ENCODE measurements at places on chromosomes 3 and 15. TPM values are rescaled to one million over a fixed set of nuclear protein-coding genes. Genes with fewer than 3 reads are reported as not detected.

- peak; percentile 91 for DNase-seq
- H3K36me3 ChIP-seq = no peaks in the 10 kb centered on the region
- no peak overlapping the region for H3K4me3 ChIP-seq
- no peaks in the 10 kb centered on the region for H3K27me3 ChIP-seq
These were observed 130.6 kb downstream of the SMAD6 start for GRCh38 chr15:66832664-66833063.

DNA sequence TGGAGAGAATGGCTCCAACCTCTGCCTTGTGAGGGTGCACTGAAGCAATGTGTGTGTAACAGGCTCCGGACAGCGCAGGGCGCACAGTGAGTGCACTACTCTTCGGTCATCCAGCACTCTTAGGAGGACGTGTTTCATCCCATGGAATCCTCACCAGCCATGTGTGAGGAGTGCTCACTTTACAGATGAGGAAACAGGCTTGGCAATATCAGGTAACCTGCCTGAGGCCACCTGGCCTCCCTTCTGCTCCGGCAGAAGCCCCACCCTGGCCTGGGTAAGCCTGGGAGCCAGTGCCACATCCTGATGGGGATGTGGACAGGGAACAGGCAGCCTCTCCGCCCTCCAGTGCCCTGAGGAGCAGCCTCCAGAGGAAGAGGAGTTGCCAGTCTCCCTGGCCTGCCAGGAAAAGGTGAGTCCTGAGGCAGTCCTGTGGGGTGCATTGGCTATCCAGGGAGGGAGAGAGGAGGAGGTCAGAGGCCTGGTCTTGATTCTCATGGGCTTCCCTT lies 39.4 kb upstream of the LIMD1 start:
- H3K4me1 ChIP-seq = peaks cover 33% of the 10 kb centered on the region
- H3K4me3 ChIP-seq = no peak overlapping the region

DNA sequence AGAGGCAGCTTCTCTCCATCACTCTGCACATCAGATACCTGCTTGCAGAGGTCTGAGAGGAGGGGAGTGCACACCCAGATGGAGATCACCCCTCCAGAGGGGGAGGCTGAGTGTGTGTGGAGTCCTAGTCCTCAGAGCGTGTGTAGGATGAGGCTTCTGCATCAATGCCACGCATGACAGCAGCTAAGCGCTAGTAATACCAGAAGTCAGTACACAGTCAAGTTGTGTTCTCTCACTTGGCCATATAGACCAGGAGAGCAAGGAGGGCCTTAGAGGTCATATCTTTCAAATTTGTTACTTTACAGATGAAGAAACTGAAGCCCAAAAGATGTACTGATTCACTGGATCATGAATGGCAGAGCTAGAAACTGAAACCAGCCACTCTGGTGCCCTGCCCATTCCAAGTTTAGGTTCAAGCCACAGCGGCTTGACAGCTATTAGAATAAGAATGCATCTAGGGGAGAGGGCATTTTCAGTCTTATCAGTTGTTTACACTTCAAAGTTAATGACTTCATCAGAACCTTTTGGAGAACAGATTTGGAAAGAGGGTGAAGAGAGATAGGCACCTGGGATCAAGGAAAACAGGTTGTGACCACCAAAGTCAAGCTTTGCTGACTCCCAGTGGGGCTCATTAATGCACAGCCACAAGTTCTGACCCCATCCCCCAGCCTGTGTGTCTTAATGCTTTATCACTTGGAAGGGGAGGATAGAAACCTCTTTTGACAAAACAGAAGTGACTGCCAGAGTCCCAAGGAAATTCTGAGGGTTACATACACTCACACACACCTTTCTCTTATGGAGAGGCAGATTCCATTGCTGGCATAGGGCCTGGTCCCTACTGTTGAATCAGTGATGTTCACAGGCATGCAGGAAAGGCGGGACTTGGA lies 310.3 kb downstream of the CHST2 start:
- H3K27me3 ChIP-seq = no peaks in the 10 kb centered on the region
- no peaks in the 10 kb centered on the region for H3K4me1 ChIP-seq
- H3K4me3 ChIP-seq = no peak overlapping the region
- no peak overlapping the region for H3K27ac ChIP-seq
- no peaks in the 10 kb centered on the region for H3K36me3 ChIP-seq
- no peak for DNase-seq

DNA sequence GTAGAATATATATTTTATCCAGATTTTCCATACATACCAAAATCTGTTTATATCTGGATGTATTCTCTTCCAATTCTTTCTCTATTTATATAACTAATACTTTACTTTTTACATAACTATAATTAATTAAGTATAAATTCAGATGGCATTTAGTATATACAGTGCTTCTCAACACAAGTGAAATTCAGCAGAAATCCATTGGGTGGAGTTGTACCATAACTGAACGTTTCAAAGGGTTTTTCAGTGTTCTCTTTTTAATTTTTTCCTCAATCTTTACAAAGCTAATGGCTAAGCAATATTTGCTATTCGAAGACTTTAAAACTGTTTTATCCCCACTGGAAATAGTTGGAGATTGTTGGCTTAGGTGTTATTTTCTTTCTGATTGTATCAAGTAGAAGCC lies 13.9 kb upstream of the ZBBX start:
- no peak overlapping the region for H3K27ac ChIP-seq
- no peaks in the 10 kb centered on the region for H3K27me3 ChIP-seq
- no peaks in the 10 kb centered on the region for H3K4me1 ChIP-seq
- no peak overlapping the region for H3K4me3 ChIP-seq
- H3K36me3 ChIP-seq = no peaks in the 10 kb centered on the region

DNA sequence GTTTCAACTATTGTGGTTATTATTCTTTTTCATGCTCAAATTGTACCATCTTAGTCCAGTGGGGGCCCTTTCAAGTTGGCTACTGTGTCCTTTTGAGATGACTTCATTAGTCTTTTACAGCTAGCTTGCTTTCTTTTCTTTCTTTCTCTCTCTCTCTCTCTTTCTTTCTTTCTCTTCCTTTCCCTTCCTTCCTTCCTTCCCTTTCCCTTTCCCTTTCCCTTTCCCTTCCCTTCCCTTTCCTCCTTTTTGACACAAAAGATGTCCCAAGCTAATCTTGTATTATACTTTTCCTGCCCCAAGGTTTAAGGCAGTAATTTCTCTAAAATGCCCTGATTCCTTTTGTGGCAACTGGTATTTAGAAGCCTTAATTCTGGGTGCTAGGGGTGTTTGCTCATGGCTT lies 213.0 kb upstream of the TBC1D5 start:
- DNase-seq = no peak
- H3K4me1 ChIP-seq = no peaks in the 10 kb centered on the region
- H3K4me3 ChIP-seq = no peak overlapping the region
- peaks cover 24% of the 10 kb centered on the region for H3K27me3 ChIP-seq
- no peak overlapping the region for H3K27ac ChIP-seq
- no peaks in the 10 kb centered on the region for H3K36me3 ChIP-seq

DNA sequence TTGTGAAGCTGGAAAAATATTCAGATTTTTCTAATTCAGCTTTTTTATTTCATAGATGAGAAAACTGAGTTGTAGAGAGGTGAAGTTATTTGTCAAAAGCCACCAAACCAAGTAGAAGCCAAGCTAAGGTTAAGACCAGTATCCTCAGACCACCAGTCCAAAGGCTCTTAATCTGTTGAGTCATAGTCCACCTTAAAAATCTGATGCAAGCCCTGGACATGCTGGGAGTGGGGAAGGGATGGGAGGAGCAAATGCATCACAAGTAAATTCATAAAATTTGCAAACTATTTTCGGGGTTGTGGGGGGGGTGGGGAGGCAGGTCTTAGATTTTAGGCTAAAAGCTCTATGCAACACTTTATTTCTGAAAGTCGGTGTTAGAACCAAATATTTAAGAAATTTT lies 307.7 kb upstream of the SEMA6D start:
- no peak for DNase-seq
- H3K4me1 ChIP-seq = no peaks in the 10 kb centered on the region
- no peak overlapping the region for H3K27ac ChIP-seq

DNA sequence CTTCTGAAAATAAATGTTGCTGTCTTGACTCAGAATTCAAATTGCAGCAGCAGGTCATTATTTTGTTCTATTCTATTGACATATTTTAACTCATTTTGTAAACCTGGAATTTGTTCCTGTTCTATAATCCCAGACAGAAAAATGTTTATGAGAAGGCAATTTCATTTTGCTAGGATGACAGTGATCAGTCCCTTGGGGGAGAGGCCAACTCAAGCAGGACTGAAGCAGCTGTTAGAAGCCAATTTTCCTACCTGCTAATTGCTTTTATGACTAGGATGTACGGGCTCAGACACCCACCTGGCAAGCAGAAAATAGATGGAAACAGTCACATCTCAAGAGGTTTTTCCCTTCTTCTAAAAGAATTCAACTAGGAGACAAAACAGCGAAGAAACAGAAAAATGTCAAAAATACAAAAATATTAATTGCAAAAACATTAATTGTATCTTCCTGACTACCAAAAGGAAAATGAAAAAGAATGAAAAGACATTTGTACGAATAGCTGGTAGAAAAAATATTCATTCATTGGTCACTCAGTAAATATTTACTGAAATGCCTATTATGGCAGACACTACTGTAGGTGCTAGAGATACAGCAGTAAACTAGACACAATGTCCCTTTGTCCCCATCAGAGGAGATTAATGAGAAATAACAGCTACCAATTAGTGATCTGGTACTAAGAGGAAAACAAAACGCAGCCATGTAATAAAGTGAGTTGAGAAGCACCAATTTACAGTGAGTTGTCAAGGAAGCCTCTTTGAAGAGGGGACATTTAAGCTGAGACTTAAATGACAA lies 73.5 kb downstream of the PEAK1 start:
- no peak for DNase-seq
- peaks cover 16% of the 10 kb centered on the region for H3K36me3 ChIP-seq
- H3K4me3 ChIP-seq = no peak overlapping the region
- peaks cover 7% of the 10 kb centered on the region for H3K4me1 ChIP-seq

- H3K27me3 ChIP-seq = no peaks in the 10 kb centered on the region
- peaks cover 26% of the 10 kb centered on the region for H3K4me1 ChIP-seq
- no peak for DNase-seq
These were observed 662.0 kb upstream of the CCDC54 start for GRCh38 chr3:106715286-106715685.

- peaks cover 21% of the 10 kb centered on the region for H3K4me1 ChIP-seq
- H3K27ac ChIP-seq = no peak overlapping the region
- no peaks in the 10 kb centered on the region for H3K36me3 ChIP-seq
These were observed 66.5 kb downstream of the CTNNB1 start for GRCh38 chr3:41265823-41266273.

DNA sequence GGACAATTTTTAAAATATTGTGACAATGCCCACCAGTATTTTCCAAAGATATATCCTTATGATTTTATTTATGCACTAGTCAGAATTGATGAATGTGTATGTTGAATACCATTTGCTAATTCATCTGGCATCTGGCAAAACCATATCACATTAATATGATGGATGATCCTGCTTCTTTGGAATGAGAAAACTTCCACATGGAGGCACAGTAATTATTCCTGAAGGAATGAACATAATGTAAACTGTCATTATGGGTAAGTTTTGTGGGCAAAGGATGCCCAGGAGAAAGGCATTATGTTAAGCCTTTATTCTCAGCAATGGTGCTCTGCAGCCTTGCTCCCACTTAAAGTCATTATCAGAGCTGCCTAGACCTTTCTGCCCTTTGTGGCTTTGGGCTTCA lies 113.0 kb upstream of the MME start:
- H3K27ac ChIP-seq = no peak overlapping the region
- no peaks in the 10 kb centered on the region for H3K36me3 ChIP-seq
- DNase-seq = no peak

DNA sequence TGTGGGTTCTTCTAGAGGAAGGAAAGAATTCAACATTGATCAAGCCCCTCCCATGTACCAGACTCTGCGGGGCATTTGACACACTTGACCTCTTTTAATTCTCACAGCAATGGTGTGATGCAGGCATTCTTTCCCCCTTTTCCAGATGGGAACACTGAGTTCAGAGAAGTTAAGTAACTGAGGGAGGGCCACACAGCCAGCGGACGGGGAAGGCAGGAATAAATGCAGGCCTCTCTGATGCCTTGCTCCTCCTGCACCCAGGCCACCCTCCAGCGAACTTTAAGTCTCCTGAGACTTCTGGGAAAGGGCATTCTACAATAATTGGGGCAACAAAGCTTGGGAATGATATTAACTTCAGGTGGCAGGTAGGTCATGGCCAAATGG lies 227.4 kb downstream of the UACA start:
- no peak overlapping the region for H3K4me3 ChIP-seq
- DNase-seq = no peak
- no peaks in the 10 kb centered on the region for H3K36me3 ChIP-seq
- peaks cover 82% of the 10 kb centered on the region for H3K27me3 ChIP-seq
- peaks cover 5% of the 10 kb centered on the region for H3K4me1 ChIP-seq

DNA sequence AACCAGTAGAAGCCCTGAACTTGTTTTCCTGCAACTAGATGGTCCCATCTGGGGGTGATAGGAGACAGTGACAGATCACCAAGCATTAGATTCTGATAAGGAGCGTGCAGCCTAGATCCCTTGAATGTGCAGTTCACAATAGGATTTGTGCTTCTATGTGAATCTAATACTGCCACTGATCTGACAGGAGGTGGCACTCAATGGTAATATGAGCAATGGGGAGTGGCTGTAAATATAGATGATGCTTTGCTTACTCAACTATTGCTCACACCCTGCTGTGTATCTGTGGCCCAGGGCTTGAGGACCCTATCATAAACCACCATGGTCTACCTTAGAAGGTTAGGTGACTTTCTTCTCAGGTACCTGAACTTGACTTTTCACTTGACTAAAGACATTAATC lies 417.1 kb upstream of the ARHGEF26 start:
- H3K4me1 ChIP-seq = no peaks in the 10 kb centered on the region
- no peaks in the 10 kb centered on the region for H3K27me3 ChIP-seq
- no peak for DNase-seq
- no peaks in the 10 kb centered on the region for H3K36me3 ChIP-seq
- no peak overlapping the region for H3K4me3 ChIP-seq

- H3K36me3 ChIP-seq = no peaks in the 10 kb centered on the region
- DNase-seq = no peak
- H3K4me1 ChIP-seq = no peaks in the 10 kb centered on the region
- H3K4me3 ChIP-seq = no peak overlapping the region
- no peak overlapping the region for H3K27ac ChIP-seq
- peaks cover 63% of the 10 kb centered on the region for H3K27me3 ChIP-seq
These were observed 110.5 kb upstream of the WNT5A start for GRCh38 chr3:55597641-55598040.

GRCh38 chr3:185822221-185823000 lies 2.4 kb downstream of the IGF2BP2 start:
- H3K4me3 ChIP-seq = peak overlapping the region; percentile 95
- peak overlapping the region; percentile 86 for H3K27ac ChIP-seq
- DNase-seq = peak; percentile 84
- no peaks in the 10 kb centered on the region for H3K36me3 ChIP-seq
- H3K4me1 ChIP-seq = peaks cover 42% of the 10 kb centered on the region

DNA sequence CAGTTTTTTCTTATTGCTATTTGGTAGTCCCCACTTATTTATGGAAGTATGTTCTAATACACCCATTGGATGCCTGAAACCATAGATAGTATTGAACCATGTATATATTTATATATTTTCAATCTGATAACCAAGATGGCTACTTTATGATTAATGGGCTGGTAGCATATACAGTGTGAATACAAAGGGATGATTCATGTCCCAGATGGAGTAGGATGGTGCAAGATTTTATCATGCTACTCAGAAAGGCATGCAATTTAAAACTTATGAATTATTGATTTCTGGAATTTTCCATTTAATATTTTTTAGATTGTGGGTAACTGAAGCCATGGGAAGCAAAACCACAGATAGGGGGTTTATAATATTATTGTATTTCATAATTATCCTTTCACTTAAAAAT lies 35.2 kb downstream of the AP4E1 start:
- H3K27me3 ChIP-seq = no peaks in the 10 kb centered on the region
- H3K4me3 ChIP-seq = no peak overlapping the region
- H3K27ac ChIP-seq = no peak overlapping the region
- peaks cover 19% of the 10 kb centered on the region for H3K36me3 ChIP-seq
- peaks cover 17% of the 10 kb centered on the region for H3K4me1 ChIP-seq
- peak; percentile 47 for DNase-seq

Gene CCR8
- not detected for total RNA-seq

Gene SLC9C1
- not detected for total RNA-seq
